ENCODE measurements at places on chromosomes 6 and 20.

- DNase-seq = no peak
These were observed 1152.3 kb upstream of the GJE1 start for GRCh38 chr6:140980265-140980887.

- no peak for DNase-seq
These were observed 124.2 kb downstream of the GRM4 start for GRCh38 chr6:34021554-34022190.

- DNase-seq = no peak
These were observed 10.0 kb upstream of the CST7 start for GRCh38 chr20:24939036-24939435.

DNA sequence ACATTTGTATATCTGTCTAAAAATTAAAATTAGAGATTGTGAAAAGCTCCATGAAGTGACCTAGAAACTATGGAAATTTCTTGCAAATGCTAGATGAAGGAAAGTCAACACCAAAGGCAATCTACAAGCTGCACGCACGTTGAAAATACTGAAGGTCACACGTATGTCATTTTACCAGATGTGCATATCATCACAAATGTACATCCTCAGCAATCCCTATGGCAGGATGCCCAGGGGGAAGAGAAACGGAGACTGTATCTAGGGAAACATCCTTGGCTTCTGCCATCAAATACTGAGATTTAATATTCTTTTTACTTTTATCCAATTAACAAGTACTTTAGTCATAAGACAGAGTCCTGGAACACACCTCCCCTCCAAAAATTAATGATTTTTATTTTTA lies 672.0 kb downstream of the RNF144B start:
- no peak for DNase-seq

GRCh38 chr6:17038316-17038715 lies 63.5 kb upstream of the STMND1 start:
- no peak for DNase-seq

GRCh38 chr6:155284775-155285174 lies 21.0 kb downstream of the CLDN20 start:
- no peak for DNase-seq

DNA sequence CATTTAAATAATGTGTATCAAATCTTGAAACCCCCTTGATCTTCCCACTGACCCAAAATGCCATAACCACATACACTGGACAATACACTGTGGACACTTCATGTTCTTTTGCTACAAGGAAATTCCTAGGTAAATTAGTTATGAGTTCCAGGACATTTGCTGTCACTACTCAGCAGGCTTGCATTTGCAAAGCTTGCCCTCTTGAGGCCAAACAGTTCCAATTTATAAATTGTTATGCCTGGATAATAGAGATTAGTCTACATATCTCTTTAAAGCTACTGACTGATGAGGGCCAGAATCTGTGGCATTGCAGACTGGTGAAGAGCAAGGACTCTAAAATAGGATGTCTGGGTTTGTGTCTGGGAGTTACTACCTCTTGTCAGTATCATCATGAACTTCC lies 17.4 kb upstream of the RAB32 start:
- no peak for DNase-seq

DNA sequence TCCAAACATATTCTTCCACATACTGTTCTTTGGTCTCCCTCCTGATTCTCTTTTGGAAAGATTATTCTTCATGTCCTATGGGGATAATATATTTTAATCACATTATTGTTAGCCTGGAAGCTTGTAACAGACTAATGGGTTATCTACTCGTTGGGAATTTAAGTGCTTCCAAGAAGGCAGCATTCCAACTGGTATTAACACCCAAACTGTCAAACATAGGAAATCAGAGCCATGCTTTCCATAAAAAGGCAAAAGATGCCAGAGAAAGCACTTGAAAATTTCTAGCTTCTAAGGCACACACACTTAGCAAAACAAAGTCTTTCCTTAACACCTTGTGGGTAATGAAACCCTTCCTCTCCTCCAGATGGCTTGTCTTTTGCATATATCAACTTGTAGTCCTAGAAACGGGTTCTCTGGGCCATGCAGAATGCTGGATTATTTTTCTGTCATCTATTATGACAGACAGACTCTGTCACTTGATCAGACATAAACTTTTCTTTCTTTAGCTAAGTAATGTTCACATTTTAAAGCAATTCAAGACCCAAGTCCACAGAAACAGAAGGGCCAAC lies 41.5 kb downstream of the B4GALT5 start:
- DNase-seq = no peak

DNA sequence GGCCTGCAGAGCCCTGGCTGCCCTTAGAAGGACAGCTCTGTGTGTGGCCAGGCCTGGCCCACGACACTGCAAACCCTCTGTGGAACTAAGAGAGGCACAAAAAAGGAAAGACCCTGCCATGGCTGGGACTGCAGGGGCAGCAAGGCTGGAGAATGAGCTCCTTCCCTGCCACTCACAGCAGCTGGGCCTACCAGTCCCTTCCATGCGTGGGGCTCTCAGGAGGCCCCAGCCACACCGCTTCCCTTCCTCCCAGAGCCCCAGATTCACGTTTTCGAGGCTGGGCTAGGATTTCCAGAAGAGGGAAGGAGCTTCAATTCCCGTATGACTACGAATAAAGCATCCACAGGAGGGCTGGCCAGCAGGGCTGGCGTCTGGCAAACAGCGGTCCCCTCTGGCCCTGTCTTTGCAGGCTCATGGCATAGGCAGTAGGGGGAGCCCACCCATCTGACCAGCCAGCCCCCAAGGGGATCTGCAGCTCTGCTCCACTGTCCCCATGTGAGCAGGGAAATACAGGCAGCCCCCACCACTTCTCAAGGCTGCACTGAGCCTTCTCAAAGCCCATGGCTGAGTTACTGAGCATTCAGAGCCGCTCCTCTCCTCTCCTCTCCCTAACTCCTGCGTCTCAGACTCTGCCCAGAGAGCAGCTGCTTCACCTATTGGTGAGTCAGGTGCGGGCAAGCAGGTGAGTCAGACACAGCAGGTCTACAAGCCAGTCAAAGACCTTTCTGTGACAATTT lies 53.1 kb downstream of the NINL start:
- no peak for DNase-seq

GRCh38 chr20:5989539-5989938 lies 39.1 kb downstream of the MCM8 start:
- no peak for DNase-seq

- no peak for DNase-seq
These were observed 18.6 kb downstream of the CCM2L start for GRCh38 chr20:32028647-32029372.

DNA sequence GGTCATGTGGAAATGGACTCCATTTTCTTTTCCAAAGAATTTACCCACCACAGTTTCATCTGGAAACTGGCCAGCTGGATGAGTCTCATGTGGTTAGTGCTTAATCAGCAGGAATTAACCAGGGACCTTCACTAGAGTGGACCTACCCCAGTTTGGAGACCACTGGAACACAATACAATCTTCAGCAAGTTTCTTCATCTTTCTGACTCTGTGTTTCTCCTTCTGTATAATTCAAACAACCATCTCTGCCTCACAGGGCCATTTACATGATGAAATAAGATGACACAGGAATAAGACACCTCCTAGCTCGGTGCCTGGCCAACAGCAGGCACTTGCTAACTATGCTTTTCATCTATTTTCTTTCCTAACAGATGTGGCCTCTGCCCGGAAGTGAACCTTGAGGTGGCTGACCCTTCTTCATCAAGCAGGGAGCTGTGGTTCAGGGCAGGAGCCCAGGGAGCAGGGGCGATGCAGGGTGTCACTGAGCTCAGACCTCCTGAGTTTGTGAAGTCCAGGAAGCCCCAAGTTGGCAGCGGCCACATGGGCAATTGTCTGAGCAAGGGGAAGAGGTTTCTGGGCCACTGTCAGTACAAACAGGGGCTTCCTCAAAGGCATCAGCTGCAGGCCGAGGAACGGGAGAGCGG lies 98.8 kb downstream of the SOD2 start:
- DNase-seq = no peak

- DNase-seq = no peak
These were observed 89.4 kb upstream of the ATXN1 start for GRCh38 chr6:16850681-16851026.

DNA sequence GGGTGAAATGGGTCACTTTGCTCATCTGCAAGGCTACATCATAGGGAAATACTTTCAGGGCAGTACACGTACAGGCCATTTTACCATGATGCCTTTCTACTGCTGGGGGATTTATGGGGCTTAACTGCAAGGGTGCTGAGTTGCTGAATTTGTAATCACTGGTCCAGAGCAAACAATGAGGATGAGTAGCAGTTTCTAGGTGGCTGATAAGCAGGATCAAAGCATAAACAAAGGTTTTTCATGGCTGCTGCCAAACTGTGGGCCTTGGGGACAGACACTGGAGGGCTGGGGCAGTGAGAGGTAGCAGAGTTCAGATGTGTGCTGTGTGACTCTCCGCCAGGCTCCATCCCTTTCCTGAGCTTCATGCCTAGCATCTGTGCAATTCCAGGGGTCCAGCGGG lies 68.3 kb downstream of the CNBD2 start:
- DNase-seq = no peak

- DNase-seq = no peak
These were observed 186.1 kb downstream of the TASP1 start for GRCh38 chr20:13452470-13453124.

Data from T follicular helper cell (primary cell).